CD4-positive, alpha-beta memory T cell (primary cell): ENCODE measurements at places on chromosomes 5 and 9.

GRCh38 chr5:172299916-172300439 lies 16.4 kb upstream of the UBTD2 start:
- no peak overlapping the region for H3K27ac ChIP-seq
- DNase-seq = no peak
- H3K36me3 ChIP-seq = no peaks in the 10 kb centered on the region
- H3K4me1 ChIP-seq = no peaks in the 10 kb centered on the region
- no peak overlapping the region for H3K4me3 ChIP-seq

DNA sequence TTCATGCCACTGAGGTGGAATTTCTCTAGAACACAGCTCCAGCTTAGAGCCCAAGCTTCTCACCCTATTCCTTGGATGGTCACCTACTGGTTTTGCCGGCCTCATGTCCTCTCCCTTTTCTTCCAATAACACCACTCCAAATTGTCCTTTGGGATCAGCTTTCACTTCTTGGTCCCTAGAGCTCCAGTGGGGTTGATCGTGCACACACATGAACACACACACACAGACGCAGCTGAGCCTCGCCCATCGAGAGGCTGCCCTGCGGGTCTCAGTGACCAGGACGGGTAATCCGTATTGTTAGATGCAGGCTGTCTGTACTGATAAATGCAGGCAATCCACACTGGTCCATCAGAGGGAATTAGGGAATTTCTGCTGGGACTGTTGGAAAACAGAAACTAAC lies 6.9 kb downstream of the COL23A1 start:
- no peak overlapping the region for H3K27ac ChIP-seq
- peaks cover 7% of the 10 kb centered on the region for H3K27me3 ChIP-seq
- no peak for DNase-seq
- H3K4me1 ChIP-seq = no peaks in the 10 kb centered on the region

DNA sequence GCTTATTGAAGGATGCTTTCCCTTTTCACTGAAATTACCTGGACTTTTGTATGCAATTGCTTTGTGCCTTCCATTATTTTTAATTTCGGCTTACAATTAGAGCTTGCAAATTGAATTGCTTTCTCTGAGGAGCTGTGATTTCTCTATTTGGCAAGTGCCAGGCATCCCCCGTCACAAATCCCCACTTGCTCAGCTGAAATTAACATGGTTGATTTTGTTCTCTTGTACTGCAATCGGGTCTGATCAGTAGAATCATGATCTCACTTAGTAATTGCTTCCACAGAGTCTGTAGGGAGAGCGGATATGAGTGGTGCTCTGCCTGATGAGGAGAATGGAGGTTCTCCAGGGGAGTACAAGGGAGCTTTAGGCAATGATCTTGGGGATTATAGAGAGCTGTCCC lies 495.5 kb upstream of the SGCD start:
- no peaks in the 10 kb centered on the region for H3K4me1 ChIP-seq
- DNase-seq = no peak
- no peak overlapping the region for H3K27ac ChIP-seq
- no peak overlapping the region for H3K4me3 ChIP-seq
- no peaks in the 10 kb centered on the region for H3K36me3 ChIP-seq
- no peaks in the 10 kb centered on the region for H3K27me3 ChIP-seq

DNA sequence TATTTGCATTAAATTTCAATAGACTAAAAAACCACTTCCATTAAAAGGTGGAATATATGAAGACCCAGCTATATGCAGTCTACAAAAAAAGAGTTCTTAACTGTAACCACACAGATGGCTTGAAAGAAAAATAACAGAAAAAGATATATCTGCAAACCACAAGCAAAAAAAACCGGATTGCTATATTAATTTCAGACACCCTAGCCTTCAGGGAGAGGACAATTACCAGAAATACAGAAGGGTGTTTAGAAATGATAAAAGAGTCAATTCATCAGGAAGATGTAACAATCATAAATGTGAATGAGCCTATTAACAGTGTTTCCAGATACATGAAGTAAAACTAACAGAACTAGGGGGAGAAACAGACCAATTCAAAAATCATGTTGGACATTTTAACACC lies 56.9 kb upstream of the SMIM23 start:
- no peak overlapping the region for H3K27ac ChIP-seq
- H3K4me3 ChIP-seq = no peak overlapping the region
- H3K4me1 ChIP-seq = no peaks in the 10 kb centered on the region

- DNase-seq = no peak
- no peaks in the 10 kb centered on the region for H3K36me3 ChIP-seq
- H3K4me3 ChIP-seq = no peak overlapping the region
- H3K27me3 ChIP-seq = no peaks in the 10 kb centered on the region
Measured at GRCh38 chr9:136605988-136606660, 56.6 kb upstream of the EGFL7 start.

DNA sequence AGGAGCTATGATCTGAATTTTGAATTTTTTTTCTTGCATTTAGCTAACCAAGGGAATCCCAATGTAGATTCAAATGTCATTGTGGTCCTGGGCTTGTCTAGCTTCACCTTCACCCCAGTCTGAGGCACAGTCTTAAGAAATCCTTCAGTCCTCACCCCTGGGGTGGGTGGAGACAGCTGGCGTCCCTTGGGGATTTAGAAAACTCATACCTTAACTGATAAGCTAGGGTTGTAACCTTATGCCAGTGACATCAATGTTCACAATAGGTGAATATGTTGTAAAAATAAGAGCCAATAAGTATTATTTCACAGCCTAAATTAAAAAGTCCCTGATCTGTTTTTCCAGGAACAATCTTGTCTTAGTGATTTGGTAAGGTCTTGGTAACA lies 4.6 kb downstream of the ISOC1 start:
- H3K4me1 ChIP-seq = peaks cover 36% of the 10 kb centered on the region
- H3K27me3 ChIP-seq = no peaks in the 10 kb centered on the region

- no peaks in the 10 kb centered on the region for H3K36me3 ChIP-seq
- no peaks in the 10 kb centered on the region for H3K4me1 ChIP-seq
- DNase-seq = no peak
Measured at GRCh38 chr5:113190347-113190746, 213.7 kb downstream of the DCP2 start.

DNA sequence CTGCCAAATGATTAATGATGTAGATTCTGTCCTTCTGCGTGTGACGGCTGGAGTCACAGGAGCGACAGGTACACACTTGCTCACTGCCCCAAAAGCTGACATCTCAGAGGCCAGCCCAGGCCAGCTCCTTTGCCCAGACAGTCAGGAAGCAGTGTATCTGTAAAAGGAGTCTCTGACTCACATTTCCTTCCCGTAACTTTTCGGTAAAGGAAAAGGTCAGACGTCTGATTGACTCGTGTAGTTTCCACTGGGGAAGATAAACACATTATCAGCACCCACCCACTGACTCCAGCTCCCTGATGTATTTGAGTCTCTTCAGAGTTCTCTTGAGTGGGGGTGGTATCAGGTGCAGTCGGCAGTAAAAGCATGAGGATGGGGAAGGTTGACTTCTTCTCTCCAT lies 64.4 kb upstream of the WWC1 start:
- H3K4me3 ChIP-seq = no peak overlapping the region
- peaks cover 12% of the 10 kb centered on the region for H3K4me1 ChIP-seq
- H3K27ac ChIP-seq = no peak overlapping the region
- DNase-seq = no peak

- H3K4me1 ChIP-seq = peaks cover 27% of the 10 kb centered on the region
- H3K4me3 ChIP-seq = no peak overlapping the region
- H3K27ac ChIP-seq = no peak overlapping the region
- no peak for DNase-seq
- peaks cover 27% of the 10 kb centered on the region for H3K36me3 ChIP-seq
- no peaks in the 10 kb centered on the region for H3K27me3 ChIP-seq
Measured at GRCh38 chr9:128917151-128917849, 3.5 kb upstream of the PHYHD1 start.
